ENCODE measurements at places on chromosomes 2 and 18. TPM values are rescaled to one million over a fixed set of nuclear protein-coding genes. Genes with fewer than 3 reads are reported as not detected.

SP140L gene
- 0.34 TPM for total RNA-seq

CNGA3 gene
- 7.6 TPM for total RNA-seq

ABCB11 gene
- not detected for total RNA-seq

SULT1C4 gene
- total RNA-seq = 1.6 TPM

TMEM198 gene
- total RNA-seq = 40.9 TPM

AGXT gene
- not detected for total RNA-seq

PSTPIP2 gene
- total RNA-seq = 0.20 TPM

DNA sequence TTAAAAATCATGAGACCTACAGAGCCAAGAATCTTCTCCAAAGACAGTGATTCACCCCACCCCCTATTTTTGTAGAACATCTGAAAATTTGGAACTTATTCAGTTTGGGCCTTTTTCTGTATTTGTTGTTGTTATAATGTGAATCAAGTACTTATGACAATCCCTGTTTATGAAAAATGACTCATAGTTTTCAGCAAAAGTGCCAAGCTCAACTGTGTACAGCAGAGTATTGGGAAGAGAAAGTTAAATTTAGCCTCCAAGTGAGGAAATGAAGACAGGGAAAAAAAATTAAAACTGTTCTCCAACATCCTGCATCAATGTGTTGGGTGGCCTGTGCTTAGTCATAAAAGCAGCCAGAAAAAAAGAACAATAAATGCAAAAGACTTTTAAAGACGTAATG is 46.2 kb downstream of the LRATD1 start:
- H3K27me3 ChIP-seq = no peaks in the 10 kb centered on the region
- H3K4me1 ChIP-seq = peaks cover 11% of the 10 kb centered on the region
- no peak overlapping the region for H3K27ac ChIP-seq

DNA sequence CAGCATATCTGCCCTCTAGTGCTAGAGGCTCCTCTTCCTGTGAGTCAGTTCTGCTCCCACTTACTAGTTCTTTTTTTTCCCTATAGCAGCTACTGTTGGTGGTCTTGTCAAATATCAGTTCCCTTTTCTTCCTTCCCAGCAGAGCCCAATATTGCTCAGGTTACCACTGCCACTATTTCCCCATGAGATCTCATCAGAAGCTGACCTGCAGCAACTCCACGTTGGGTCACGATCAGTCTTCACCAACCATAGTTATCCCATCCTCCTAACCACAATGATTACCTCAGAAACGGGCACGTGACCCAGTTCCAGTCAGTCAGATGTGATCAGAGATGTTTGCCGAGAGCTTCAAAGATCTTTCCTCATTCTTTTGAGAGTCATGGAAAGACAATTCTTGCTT is 59.7 kb upstream of the CAPN13 start:
- no peak for DNase-seq
- no peak overlapping the region for H3K27ac ChIP-seq
- no peaks in the 10 kb centered on the region for H3K27me3 ChIP-seq

DNA sequence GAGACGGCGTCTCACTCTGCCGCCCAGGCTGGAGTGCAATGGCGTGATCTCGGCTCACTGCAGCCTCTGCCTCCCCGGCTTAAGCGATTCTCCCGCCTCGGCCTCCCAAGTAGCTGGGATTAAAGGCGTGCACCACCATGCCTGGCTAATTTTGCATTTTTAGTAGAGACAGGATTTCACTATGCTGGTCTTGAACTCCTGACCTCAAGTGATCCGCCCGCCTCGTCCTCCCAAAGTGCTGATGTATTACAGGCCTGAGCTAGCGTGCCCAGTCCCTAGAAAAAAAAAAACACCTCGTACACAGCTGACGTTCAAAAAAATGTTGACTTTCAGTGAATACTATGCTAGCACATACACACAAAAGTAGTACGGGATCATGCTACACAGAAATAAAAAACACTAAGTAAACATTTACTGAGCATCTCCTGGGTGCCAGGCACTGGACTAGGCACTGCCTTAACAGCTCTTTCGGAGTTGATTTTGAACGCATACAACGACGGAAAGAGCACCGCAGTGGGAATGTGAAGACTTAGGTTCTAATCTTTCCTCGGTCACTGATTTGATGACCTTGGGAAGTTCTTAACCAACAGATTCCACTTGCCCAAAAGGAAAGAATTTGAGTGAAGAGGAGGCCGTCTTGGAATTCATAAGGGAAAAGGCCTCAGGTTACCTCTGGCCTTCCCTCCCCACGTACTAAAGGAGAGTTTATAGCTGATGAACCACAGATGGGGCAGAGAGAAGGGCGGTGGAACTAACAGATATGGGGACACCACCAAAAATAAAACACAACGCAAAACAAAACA is 1.1 kb downstream of the DNAJC27 start:
- peak overlapping the region; percentile 100 for H3K27ac ChIP-seq
- DNase-seq = no peak
- peaks cover 13% of the 10 kb centered on the region for H3K27me3 ChIP-seq
- no peaks in the 10 kb centered on the region for H3K36me3 ChIP-seq
- peaks cover 5% of the 10 kb centered on the region for H3K4me1 ChIP-seq

- no peak for DNase-seq
- H3K4me3 ChIP-seq = no peak overlapping the region
- no peaks in the 10 kb centered on the region for H3K36me3 ChIP-seq
- peaks cover 6% of the 10 kb centered on the region for H3K4me1 ChIP-seq
- H3K27me3 ChIP-seq = no peaks in the 10 kb centered on the region
- no peak overlapping the region for H3K27ac ChIP-seq
Observed at GRCh38 chr2:38296197-38296780, 80.8 kb downstream of the ATL2 start.

GRCh38 chr2:32427672-32428610 is 71.1 kb downstream of the BIRC6 start:
- DNase-seq = no peak
- peaks cover 3% of the 10 kb centered on the region for H3K27me3 ChIP-seq
- H3K36me3 ChIP-seq = no peaks in the 10 kb centered on the region
- H3K4me3 ChIP-seq = no peak overlapping the region
- H3K4me1 ChIP-seq = peaks cover 22% of the 10 kb centered on the region

GRCh38 chr2:138059487-138060300 is 95.4 kb downstream of the HNMT start:
- DNase-seq = no peak
- no peaks in the 10 kb centered on the region for H3K36me3 ChIP-seq
- no peak overlapping the region for H3K27ac ChIP-seq
- no peaks in the 10 kb centered on the region for H3K4me1 ChIP-seq
- H3K4me3 ChIP-seq = no peak overlapping the region
- peaks cover 2% of the 10 kb centered on the region for H3K27me3 ChIP-seq

GRCh38 chr2:211437396-211437795 is 881.0 kb downstream of the CPS1 start:
- no peaks in the 10 kb centered on the region for H3K27me3 ChIP-seq
- no peak for DNase-seq
- no peak overlapping the region for H3K27ac ChIP-seq
- H3K4me3 ChIP-seq = no peak overlapping the region
- no peaks in the 10 kb centered on the region for H3K36me3 ChIP-seq

DNA sequence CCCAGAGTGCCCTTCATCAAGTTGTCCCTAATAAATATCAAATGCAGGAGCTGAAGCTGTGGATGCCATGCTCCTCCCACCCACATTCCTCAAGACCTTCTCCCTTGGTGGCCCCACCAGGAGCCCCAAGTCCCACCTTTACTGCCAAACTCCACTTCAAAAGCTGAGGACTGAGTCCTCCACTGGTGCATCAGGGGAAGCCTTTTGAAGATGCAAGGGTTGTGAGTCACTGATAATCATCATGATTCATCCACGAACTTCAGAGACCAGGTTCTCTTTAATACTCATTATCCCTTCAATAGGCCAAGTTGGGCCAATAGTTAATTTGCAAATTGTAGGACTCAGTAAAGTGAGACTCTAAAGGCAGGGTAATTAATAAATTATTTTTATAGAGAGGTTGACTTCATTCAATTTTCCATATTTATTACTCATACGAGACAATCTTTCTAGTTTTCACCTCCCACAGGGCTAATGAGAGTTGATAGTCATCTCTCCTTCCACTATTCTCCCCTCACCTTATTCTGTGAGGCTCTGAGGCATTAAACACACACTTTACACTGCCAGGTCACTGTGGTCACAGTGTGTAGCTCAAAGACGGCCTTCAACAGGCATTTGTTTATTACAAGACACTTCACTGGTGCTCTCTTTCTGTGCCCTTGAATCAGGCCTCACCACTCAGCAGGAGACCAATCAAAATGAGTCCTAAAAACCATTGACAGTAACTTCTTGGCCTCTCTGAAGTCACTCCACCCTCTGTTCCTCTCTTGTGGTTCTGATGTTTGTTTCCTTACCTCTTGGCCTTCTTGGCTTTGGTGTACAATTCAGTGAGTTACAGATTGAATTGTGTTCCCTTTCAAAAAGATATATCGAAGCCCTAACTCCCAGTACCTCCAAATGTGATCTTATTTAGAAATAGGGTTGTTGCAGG is 99.9 kb downstream of the TRIB2 start:
- no peaks in the 10 kb centered on the region for H3K27me3 ChIP-seq
- no peaks in the 10 kb centered on the region for H3K36me3 ChIP-seq
- H3K4me3 ChIP-seq = no peak overlapping the region

DNA sequence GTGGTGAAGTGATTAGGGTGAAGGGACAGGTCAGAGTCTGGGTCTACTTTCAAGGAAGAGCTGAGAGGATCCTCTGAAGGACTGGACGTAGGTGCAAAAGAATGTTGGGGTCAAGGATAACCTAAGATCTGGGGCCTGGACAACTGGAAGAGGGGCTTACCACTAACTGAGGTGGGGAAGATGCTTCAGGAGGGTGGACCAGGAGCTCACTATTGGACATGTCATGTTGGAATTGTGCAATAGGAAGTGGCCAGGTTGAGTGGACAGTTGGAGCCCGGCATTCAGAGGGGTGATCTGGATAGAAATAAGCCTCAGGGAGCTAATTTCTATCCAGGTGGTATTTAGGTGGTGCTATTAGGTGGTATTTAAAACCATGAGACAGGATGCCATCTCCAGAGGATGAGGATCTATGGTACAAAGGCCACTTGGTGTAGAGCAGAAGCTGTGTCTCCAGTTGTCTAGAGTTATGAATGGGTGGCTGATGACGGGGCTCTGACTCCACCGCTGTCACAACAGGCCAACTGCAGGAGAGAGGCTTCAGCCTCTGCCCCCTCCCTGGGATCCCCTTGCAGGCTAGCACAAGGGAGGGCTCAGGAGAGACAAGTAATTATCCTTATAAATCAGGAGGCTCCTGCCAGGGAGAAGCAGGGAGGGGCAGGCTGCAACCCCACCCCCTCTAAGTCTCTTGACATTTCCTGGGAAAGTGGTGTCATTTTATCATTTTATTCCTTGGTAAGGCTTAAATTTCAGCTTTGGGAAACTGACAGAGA is 158.0 kb downstream of the SMAD7 start:
- H3K27me3 ChIP-seq = peaks cover 18% of the 10 kb centered on the region
- H3K4me3 ChIP-seq = no peak overlapping the region
- peaks cover 16% of the 10 kb centered on the region for H3K4me1 ChIP-seq
- peak; percentile 2 for DNase-seq

DNA sequence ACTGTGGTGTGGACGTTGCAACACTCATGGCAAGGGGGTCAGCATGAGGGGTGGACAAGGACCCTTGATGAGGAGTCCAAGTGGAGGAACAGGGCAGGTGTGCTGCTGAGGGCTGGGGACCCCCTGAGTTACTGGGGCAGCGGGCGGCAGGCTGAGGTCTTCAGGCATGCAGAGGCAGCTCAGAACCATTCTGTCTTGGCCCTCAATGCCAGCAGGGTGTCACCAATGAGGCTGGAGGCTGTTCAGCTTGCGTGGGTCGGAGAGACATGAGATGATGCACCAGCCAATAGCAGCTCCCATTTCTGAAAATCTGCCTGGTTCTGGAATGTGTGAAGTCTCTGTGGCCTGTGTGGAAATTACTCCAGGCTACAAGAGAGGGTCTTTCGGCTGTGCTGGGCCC is 105.4 kb downstream of the INHBB start:
- no peaks in the 10 kb centered on the region for H3K36me3 ChIP-seq
- H3K4me3 ChIP-seq = no peak overlapping the region
- peaks cover 4% of the 10 kb centered on the region for H3K4me1 ChIP-seq
- DNase-seq = peak; percentile 5
- H3K27ac ChIP-seq = no peak overlapping the region
- peaks cover 7% of the 10 kb centered on the region for H3K27me3 ChIP-seq

DNA sequence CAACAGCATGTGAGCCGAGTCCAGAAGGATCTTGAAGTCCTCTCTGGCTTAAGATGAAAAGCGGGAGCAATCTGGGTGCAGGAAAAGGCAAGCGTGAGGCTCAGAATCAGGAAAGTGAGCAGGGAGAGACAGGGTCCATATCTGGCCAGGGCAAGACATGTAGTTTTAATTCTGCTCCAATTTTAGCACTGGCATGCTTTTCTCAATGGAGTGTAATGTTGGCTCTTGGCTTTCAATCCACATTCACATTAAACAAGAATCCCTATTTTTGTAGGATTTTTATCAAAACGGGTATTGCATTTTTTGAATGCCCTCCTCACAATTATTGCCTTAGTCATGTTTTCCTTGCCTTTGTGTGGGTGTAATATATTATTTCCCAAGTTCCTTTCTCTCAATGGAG is 6.0 kb downstream of the SPATA3 start:
- DNase-seq = no peak
- peaks cover 2% of the 10 kb centered on the region for H3K4me1 ChIP-seq
- H3K27me3 ChIP-seq = peaks cover 11% of the 10 kb centered on the region
- peaks cover 14% of the 10 kb centered on the region for H3K36me3 ChIP-seq

- no peaks in the 10 kb centered on the region for H3K27me3 ChIP-seq
- H3K36me3 ChIP-seq = no peaks in the 10 kb centered on the region
- peaks cover 12% of the 10 kb centered on the region for H3K4me1 ChIP-seq
- no peak overlapping the region for H3K27ac ChIP-seq
- no peak for DNase-seq
Observed at GRCh38 chr18:57942493-57942892, 101.5 kb upstream of the NEDD4L start.

GRCh38 chr18:46716827-46717226 is 40.0 kb downstream of the ST8SIA5 start:
- H3K27me3 ChIP-seq = peaks cover 2% of the 10 kb centered on the region
- no peak for DNase-seq
- no peaks in the 10 kb centered on the region for H3K4me1 ChIP-seq
- H3K36me3 ChIP-seq = no peaks in the 10 kb centered on the region

- H3K27me3 ChIP-seq = no peaks in the 10 kb centered on the region
- no peaks in the 10 kb centered on the region for H3K4me1 ChIP-seq
- H3K36me3 ChIP-seq = peaks cover 11% of the 10 kb centered on the region
Observed at GRCh38 chr2:96602330-96602823, 35.7 kb downstream of the KANSL3 start.

- DNase-seq = no peak
- peaks cover 5% of the 10 kb centered on the region for H3K36me3 ChIP-seq
- no peak overlapping the region for H3K4me3 ChIP-seq
- no peak overlapping the region for H3K27ac ChIP-seq
- H3K27me3 ChIP-seq = no peaks in the 10 kb centered on the region
Observed at GRCh38 chr2:1026141-1026540, 75.5 kb downstream of the SNTG2 start.

- H3K27ac ChIP-seq = no peak overlapping the region
- peaks cover 1% of the 10 kb centered on the region for H3K27me3 ChIP-seq
- no peaks in the 10 kb centered on the region for H3K36me3 ChIP-seq
- no peak overlapping the region for H3K4me3 ChIP-seq
- H3K4me1 ChIP-seq = peaks cover 3% of the 10 kb centered on the region
- no peak for DNase-seq
Observed at GRCh38 chr2:9118383-9118960, 88.1 kb upstream of the ASAP2 start.

- no peak overlapping the region for H3K27ac ChIP-seq
- H3K4me1 ChIP-seq = peaks cover 19% of the 10 kb centered on the region
- no peaks in the 10 kb centered on the region for H3K27me3 ChIP-seq
- H3K36me3 ChIP-seq = no peaks in the 10 kb centered on the region
- no peak for DNase-seq
Observed at GRCh38 chr2:172863341-172863740, 127.7 kb downstream of the RAPGEF4 start.
